NCI-H2029 (cell line): ENCODE measurements at places on chromosomes 2 and 18.
A peak's percentile ranks its signal among the peaks of the same experiment; 100 is the strongest.

DNA sequence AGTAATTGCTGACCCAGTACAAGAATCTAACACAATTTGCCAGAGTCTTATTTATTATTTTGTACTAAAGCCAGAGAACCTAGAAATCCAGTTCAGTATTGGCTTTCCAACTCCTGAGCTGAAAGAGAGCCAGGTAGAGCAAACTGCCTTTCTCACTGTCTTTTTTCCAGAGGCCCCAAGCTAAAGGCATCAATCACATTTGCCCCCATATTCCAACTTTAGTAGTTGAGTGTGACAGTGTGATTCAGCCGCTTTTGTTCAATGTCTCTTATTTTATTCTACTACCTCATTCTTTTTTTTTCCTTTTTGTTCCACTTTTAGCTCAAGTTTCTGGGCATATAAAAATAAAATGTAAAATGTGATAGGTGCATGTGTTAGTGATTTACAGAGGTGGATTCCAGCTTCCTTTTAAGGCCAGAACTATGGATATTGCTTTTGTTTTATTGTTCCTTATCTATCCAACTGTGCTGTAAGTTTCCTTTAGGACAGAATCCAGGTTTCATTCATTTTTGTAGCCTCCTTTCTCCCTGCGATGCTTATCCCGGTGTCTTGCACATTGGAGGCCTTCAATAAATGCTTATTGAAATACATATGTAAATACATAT is 153.0 kb downstream of the ZEB2 start:
- no peak for DNase-seq

DNA sequence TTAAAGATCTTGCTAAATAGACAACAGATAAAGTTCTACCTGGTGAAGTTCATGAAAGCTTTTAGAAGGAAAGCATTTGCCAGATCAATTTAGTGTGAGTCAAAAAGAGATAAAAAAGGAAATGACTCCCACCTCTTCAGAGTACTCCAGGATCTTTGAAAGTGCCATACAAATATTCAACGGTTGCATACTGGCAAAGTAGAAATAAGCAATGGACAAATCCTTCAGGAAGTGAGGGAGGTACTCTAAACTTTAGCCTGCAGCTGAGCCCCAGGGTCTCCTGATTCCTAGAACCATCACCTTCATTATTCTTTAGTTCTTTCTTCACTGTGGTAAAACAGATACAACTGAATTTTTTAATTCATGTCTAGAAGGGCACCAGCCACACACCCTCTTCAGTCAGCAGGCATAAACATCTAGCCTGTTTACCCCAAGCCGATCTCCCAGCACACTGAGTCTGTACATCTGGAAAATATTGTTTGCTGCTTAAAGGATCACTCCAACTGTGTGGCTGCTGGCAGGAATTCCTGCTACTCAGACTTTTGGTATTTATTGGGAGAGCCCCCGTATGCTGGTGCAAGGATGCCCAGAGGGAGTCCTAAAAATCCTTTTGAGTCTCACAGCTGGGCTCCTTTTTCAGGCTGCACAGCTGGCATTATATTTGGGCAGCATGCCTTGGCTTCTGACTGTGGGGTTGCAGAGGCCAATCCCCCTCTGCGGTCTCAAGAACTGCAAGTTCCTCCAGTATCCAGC is 72.3 kb upstream of the SESTD1 start:
- no peak for DNase-seq

GRCh38 chr2:191959209-191959608 is 112.3 kb upstream of the CAVIN2 start:
- peak; percentile 85 for DNase-seq

- DNase-seq, result no peak
Measured at GRCh38 chr2:23283-23682, 23.0 kb downstream of the FAM110C start.

DNA sequence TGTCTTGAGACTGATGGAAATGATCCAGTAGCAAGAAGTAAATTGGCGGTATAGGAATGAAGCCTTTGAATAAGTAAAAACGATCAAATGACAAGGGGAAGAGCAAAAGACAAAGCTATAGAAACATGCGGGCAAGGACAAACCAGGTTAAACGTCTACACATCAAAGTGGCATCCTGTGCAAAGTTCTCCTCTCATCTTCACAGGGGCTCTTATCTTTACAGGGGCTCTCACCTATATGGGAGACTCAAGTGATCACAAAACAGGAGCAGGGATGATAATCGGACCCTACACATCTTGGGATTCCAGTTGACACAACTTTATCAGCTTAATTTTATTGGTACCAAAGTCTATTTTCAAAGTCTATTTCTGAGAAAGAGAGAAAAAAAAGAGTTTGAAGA is 1778.9 kb upstream of the CELF4 start:
- no peak for DNase-seq

GRCh38 chr2:101528501-101528900 is 53.6 kb upstream of the RFX8 start:
- no peak for DNase-seq

DNA sequence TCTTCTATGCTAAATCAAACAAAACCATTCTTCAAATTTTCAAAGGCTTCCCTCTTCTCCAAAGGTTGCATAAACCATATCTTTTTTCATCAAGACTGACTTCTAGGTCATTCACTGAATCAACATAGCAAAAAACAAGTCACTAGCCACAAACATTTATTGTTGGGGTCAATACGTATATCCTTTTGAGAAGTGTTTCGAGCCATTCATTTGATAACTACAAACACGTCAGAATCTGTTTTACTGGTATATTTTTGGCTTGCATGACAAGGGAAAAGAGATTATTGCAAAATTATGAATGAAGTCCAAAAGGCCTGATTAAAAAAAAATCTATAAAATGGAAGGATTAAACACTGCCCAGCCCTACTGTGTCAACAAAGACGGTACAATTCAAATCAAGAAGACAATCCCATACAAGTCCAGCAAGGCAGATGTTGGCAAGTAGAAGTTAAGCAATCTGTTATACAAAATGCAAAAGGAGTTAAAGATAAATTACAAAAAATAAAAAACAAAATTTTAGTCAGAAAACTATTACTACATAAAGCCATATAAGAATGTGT is 222.4 kb downstream of the SRBD1 start:
- no peak for DNase-seq

DNA sequence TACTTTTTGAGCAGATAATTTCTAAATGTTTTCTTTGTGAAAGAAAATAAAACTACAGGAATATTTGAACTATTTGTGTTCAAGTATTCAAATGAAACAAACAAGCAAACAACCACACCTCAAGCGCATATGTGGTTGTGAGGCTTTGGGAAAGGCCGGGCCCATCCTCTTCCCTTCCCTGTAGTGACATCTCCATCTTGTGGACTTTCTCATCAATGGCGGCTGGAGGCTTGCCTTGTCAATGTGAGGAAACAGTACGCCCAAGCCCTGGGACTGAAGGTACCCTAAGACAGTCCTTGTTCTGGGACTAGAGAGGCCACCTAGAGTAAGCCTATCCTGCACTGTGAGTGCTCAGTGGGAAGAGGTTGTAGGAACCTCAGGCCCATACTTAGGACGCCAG is 166.8 kb downstream of the TPGS2 start:
- no peak for DNase-seq

GRCh38 chr2:216695401-216695821 is at the start of gene IGFBP5:
Gene IGFBP5, minus strand, starts transcription at chr2:216695549. Its CDS starts 774 bp downstream, at chr2:216694775.
- DNase-seq, result peak; percentile 83

- no peak for DNase-seq
Measured at GRCh38 chr18:54926593-54927325, 32.5 kb downstream of the CCDC68 start.

GRCh38 chr2:179440642-179441251 is 176.1 kb upstream of the SESTD1 start:
- peak; percentile 31 for DNase-seq

GRCh38 chr2:33375054-33375453 is 101.4 kb upstream of the RASGRP3 start:
- no peak for DNase-seq

GRCh38 chr2:211157856-211158463 is 601.6 kb downstream of the CPS1 start:
- DNase-seq, result peak; percentile 61

DNA sequence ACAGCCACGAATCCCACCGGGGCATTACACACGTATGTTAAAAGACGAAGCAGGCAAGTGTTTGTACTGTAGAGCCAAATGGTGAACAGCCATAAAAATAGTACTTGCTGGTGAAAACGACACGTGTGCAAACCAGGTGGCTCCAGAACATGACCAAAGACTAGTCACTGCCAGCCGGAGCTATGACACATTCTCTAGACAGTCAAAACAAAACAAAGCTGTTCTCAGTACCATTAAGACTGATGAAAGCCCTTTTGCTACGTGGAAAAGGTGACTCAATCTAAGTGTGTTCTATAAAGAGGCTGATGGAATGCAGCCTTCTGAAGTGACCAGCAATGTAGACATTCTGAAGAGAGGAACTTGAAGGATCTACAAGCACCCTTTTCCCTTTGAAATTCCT is 367.7 kb upstream of the NETO1 start:
- DNase-seq, result no peak

- no peak for DNase-seq
Measured at GRCh38 chr2:119536211-119536610, 8.0 kb upstream of the CFAP221 start.

DNA sequence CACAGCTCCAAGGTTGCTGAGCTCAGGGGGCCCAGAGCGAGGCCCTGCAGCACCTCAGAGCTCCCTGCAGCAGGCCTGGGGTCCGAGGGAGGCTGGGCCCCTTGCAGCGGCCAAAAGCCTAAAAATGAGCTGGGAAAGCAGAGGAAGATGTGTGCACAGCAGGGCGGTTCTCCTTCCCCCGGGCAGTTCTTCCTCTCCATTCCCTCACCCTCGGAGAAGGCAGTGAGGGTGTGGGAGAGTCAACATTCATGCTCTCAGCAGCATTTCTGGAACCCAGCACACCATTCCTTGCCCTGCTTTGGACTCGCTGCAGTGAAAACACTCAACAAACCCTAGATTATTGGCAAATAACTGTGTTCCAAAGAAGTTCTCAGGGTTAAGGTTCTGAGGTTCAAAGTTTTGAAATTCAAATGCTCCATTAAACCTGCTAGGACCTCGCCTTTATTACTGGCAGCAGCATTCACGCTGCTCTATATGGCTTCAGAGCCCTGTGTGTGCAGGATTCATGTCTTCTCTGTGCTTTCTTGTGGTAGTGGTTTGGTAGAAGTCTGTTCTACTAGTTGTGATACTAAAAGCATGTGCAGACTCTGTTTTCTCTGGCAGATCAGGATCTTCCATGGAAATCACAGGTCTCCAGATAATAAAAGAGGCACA is 79.1 kb downstream of the CTIF start:
- DNase-seq, result no peak

DNA sequence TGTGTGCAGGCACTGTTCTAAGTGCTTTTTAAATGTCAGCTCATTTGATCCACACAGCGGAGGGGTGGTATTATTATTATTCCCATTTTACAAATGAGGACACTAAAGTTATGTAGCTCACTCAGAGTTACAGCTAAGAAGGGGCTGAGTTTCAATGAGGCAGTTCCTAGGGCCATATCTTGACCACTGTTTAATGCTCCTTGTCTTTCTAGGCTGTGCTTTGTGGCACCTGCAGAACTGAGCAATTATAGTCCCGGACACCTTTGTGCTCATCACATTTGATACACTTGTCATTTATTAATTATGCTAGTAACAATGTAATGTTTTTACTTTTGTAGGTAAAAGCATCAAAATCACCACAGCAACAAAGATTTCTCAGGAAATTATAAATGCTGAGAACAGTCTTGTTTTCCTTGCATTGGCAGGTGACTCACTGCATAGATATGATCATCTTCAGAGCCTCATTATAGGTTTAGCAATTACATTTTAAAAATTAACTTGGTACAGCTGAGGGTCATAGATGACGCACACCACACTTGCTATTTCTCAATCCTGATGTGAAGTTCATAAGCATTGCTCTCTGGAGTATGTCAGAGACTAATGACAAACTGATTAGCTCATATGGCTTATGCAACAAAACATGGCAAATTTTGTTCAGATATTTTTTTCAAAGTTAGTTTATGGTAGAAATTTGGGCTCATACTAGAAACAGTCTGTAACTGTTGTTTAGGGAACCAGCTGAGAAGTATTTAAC is 366.8 kb downstream of the TGIF1 start:
- DNase-seq, result no peak

DNA sequence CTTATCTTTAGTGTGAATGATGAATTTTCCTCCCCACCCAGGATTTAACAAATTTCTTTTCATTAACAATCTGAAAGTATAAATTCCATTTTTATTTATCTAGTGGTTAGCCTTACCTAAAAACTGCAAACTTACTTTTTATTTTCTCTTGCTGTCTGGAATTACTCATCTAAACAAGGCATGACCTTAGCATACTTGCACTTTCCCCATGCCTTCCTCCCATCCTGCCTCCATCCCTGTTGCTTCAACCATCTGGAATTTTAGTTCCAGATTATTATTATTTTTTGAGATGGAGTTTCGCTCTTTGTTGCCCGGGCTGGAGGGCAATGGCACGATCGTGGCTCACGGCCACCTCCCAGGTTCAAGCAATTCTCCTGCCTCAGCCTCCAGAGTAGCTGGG is 35.6 kb downstream of the GDF7 start:
- no peak for DNase-seq

DNA sequence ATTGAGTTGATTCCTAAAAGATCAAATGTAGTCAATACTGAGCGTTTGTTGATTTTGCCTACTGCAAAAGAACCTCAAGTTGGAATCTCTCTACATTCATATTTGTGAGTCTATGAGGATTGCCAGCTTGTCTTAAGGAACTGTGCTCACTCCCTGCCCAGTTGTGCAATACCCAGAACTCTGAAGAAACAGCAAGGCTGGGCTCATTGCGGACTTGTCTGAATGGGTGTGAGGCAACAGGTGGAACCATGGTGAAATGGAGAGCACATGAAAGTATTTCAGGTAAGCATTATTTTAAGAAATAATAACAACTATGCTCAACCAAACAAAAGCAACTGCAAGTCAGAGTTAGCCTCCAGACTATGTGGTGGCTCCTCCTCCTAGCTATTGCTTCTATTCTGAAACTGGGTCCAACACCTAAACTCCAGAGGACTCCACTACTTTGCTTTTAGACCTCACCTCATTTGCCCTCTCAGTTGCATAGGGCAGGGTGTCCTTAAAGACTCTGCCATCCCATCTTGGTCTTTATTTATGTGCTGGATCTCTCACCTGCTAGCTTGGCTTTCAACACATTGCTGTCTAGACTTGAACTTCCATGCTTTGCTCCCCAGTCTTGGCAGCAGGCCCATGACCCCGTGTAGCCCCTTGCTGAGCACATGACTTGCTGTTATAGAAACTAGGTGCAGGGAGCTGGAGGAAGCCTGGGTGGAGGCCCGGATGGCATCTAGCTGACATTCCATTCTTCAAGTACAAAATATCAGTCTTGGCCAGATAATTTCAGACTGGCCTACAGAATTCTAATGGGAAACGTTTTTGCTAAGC is 94.8 kb upstream of the ARL5A start:
- DNase-seq, result peak; percentile 3

DNA sequence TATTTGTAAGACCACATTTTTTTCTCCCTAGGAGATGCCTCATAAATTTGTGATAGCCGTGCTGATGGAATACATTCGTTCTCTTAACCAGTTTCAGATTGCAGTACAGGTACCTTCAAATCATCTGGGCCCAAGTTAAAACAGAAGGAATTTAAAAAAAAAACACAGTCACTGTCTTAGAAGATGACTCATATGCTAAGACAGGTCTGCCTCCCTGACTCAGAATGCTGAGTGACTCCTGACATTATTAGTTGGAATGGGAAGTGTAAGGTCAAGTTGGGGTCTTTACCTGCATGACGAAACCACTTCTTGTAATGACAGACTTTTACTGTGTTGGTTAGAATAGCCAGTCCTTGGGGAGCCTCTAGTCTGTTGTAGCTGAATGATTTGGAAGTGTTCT is 26.3 kb downstream of the RMC1 start:
- DNase-seq, result no peak
